CD4-positive, alpha-beta T cell treated with Interleukin-17A for 4 hours (primary cell): ENCODE measurements at places on chromosomes 12 and 14.

GRCh38 chr14:76776428-76777251 lies 15.4 kb downstream of the VASH1 start:
- DNase-seq, result no peak

DNA sequence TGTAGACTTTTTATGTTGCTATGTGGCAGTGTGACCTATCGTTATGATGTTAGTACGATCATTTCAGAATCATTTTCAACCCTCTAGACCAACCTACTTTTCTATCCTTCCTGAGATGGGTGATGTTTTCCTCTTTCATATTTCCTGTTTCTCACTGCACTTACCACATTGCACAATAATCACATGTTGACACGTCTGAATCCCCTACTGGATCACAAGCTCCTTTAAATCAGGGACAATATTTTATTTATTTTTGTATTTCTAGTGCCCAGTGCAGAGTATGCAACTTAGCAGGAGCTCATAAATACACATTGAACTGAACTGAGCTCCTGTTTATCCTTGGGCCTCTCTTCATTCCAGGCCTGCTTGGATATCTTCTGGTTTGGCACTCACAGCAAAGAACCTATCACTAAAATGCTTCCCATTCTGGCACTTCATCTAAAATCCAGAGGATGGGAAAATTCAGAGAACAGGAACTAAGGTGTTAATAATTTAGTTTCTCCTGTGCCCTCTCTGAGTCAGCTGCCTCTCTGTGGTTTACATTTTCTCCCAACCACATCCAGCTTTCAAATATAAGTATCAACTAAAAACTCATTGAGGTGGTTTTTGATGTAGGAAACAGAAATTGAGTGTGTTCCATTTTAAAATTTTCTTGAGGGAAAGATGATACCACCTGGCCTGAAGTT lies 69.4 kb upstream of the DYRK2 start:
- DNase-seq, result peak; percentile 37

- no peak for DNase-seq
Measured at GRCh38 chr12:45464699-45465098, 248.8 kb downstream of the ANO6 start.

- DNase-seq, result no peak
Measured at GRCh38 chr14:88786715-88787114, 6.0 kb downstream of the EML5 start.

DNA sequence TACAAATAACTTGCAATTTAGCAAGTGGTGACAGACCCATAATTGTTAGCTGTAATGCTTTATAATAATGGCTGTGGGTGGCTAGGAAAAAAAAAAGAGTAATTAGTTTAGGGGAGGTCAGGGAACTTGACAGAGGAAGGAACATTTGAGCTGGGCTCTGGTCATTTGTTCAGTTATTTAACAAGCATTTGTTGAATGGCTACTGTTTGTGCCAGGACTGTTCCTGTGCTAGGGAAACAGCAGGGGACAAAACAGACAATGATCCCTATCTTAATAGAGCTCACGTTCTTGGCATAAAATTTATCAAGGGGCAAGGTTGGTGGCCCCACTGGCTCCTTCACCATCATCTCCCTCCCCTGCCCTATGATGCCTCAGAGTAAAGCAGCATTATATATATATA lies 18.5 kb downstream of the CHST11 start:
- no peak for DNase-seq

DNA sequence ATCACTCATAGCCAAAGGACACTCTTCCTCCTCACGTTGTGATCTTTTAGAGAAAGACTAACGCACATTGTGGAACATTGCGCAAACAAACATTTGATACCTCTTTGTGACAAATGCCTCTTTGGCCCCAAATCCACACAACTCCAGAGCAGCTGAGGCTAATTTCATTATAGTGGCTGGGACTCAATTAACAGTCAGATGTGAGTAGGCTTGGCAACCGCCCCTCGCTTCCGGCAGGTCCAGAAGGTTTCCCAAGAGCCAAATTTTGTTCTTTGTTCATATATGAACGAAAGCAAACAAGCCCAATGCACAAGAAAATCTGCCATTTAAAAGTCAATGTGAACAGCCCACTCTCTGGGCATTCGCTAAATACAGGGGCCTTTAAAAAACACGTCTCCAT lies 273.9 kb downstream of the GLT1D1 start:
- no peak for DNase-seq

- DNase-seq, result no peak
Measured at GRCh38 chr12:30926243-30927221, at the start of gene TSPAN11. TSPAN11 (plus strand) TSS chr12:30926748; CDS start chr12:30953992, 27,244 bp downstream.

DNA sequence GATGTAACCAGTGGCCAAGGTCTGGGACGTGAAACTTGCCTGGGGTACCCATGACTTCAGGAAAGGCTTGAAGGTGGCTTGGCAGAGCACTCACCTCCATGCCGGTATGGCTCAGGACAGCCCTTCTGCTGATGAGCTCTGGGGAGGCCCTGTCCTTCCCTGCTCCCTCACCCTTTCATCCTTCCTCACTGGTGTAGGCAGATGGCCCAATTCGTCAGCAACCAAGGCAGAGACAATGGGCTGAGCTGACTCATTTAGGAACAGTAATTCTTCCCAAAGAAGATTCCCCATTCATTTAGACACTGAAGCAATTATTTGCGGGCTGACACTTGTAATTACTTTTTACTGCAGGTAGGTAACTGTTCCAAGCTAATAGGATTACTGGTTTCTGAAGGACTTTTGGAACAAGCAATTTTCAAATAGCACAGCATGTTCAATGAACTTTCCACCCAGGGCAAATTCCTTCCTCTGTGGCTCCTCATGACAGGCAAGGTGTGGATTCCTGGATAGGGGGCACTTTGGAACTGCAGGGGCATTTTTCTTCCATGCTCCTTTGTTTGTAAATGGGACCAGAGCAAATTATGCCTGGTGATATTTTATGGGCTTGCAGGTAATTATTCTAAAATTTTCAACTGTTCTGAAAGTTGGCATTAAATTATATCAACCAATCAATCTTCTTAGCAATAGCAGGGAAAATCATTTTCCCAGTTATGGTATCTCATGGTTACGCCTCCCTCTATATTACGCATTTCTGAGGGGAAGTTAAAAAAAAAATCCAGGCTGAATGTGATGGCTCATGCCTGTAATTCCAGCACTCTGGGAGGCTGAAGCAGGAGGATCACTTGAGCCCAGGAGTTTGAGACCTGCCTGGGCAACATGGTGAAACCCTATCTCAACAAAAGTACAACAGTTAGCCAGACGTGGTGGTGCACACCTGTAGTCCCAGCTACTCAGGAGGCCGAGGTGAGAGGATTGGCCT lies 24.1 kb upstream of the NRDE2 start:
- DNase-seq, result no peak

GRCh38 chr14:42311876-42312275 lies 705.2 kb downstream of the LRFN5 start:
- DNase-seq, result no peak

DNA sequence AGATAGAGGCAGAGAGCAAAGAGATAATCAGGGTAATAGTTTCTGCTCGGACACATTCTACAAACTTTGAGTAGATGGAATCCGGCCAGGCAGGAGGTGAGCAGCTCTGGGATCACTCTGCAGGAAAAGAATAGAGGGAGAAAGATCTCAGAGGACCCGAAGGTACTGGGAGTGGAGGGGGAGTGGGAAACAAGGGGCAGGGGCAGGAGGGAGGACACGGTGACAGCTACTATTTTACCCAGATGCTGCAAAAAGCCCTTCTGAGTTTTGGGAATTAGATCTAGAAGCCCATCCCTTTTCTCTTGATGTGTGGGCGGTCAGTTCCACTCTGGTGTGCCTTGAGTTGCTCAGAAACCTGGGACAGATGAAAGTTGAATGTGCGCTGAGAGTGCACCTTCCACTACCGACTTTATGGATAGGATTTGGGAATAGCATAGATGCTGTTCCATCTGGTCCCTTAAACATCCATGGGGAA lies 556 bp downstream of the GPRC5A start:
- no peak for DNase-seq

GRCh38 chr12:131537267-131537958 lies 173.5 kb upstream of the SFSWAP start:
- no peak for DNase-seq

DNA sequence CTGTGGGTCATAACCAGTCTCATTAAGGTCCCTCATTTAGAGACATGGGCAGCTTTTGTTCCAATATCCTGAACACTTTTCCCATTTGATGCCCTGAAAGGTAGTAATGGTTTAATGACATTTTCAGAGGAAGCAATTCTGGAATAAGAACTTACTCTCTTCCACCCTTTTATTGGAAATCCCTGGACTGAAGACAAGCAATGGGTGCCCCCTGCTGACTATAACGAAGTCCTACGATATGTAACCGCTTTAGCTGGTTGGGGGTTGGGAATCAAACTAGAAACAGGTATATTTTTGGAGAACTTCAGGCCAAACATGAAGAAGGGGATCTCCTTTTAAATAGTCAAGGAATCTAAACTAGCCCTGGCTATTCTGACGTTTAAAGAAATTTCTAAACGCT lies 20.5 kb downstream of the SARNP start:
- DNase-seq, result peak; percentile 10

DNA sequence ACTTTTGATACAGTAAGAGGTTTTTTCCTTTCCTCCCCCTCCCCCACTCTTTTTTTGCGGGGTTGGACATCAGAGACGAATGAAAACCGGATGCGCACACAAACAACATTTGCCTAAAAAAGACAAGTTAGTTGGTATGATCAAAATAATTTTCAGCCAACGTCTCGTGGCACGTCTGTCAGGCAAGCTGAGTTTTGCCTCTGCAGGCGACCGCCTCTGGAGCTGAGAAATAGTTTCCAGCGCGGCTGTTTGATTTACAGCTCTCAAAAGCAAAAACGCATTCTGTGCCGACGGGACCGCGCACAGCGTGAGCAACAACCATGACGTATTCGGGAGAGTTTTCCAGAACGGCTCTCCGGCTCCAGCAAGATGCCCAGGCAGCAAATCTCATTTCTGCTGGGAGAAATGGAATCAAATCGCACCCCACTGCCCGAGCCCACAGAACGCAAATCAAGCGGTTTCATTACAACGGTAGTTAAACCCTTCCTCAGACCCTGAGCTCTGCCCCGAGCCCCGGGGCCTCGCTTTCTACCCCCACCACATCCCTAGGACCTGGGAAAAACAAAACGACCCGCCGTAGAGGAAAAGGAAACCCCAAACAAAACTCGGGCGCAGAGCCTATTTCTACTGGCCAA lies 14.2 kb upstream of the CALM1 start:
- DNase-seq, result peak; percentile 73

- no peak for DNase-seq
Measured at GRCh38 chr12:89975574-89975973, 266.9 kb upstream of the ATP2B1 start.

GRCh38 chr12:254912-255311 lies 7.7 kb downstream of the SLC6A13 start:
- DNase-seq, result no peak

DNA sequence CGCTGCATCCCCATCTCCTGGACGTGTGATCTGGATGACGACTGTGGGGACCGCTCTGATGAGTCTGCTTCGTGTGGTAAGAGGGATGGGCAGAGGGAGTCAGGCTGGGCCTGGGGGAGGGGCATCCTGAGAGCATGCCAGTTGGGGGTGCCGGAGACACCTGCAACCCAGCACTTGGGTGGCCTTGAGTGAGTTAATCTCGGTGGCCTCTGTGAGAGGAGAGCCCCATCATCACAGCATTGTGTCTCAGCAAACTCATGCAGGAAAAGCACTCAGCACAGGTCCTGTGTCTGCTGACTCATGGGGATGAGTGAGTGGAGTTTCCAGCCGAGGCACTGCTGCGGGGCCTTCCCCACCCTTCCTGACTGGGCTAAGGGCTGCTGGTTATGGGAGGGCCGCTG lies 19.6 kb upstream of the LRP1-AS start:
- DNase-seq, result no peak

DNA sequence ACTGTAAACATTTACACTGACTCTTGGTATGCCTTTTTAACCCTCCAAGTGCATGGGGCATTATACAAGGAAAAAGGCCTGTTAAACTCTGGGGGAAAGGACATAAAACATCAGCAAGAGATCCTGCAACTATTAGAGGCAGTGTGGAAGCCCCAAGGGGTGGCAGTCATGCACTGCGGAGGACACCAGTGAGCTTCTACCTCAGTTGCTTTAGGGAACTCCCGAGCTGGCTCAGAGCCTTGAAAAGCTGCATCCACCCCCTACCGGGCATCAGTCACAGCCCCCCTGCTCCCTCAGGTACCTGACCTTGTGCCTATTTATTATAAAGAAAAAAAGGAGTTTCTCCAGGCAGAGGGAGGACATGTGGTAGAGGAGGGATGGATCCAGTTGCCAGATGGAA lies 695.6 kb upstream of the LMO3 start:
- DNase-seq, result no peak

- no peak for DNase-seq
Measured at GRCh38 chr14:63344336-63344735, 25.6 kb upstream of the GPHB5 start.

- no peak for DNase-seq
Measured at GRCh38 chr12:101459642-101460346, 15.3 kb upstream of the SPIC start.

- no peak for DNase-seq
Measured at GRCh38 chr12:59823567-59823966, 227.7 kb downstream of the SLC16A7 start.
